ENCODE measurements at places on chromosomes 2 and 18.
A peak's percentile ranks its signal among the peaks of the same experiment; 100 is the strongest.

- peak; percentile 3 for DNase-seq
Measured at GRCh38 chr2:143730953-143731260, 601.7 kb downstream of the ARHGAP15 start.

- peak; percentile 48 for DNase-seq
Measured at GRCh38 chr2:150532879-150533278, 45.4 kb upstream of the RND3 start.

GRCh38 chr2:238566001-238566645, 139.4 kb downstream of the ASB1 start:
- DNase-seq, result no peak

DNA sequence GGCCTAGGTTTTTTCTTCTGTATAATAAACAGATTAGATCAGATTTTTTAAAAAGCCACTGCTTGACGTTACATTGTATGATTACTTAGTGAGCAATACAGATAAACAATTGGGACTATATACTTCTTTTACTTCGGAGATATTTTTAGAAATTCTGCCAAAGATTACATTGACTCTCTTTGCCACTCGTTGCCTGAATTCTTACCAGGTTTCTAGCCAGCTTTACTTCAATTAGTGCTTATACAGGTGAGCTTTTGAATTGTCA, 156.6 kb downstream of the HAUS1 start:
- no peak for DNase-seq

- no peak for DNase-seq
Measured at GRCh38 chr2:241248897-241249296, 60.4 kb downstream of the ANO7 start.

GRCh38 chr18:65990944-65991708, 240.3 kb downstream of the CDH7 start:
- no peak for DNase-seq

- DNase-seq, result no peak
Measured at GRCh38 chr2:150462770-150463169, 24.7 kb downstream of the RND3 start.

All from HS-5 (cell line).